ENCODE measurements at places on chromosomes 12 and 14. TPM values are rescaled to one million over a fixed set of nuclear protein-coding genes. Genes with fewer than 3 reads are reported as not detected.

MDM1 gene
- total RNA-seq: 22.4 TPM

OAS1 gene
- 34.9 TPM for total RNA-seq

CPM gene
- total RNA-seq: 2.1 TPM

CEP170B gene
- 4.7 TPM for total RNA-seq

STON2 gene
- 0.29 TPM for total RNA-seq

TRHDE gene
- not detected for total RNA-seq

SERPINA12 gene
- total RNA-seq: not detected

ZBTB42 gene
- 5.6 TPM for total RNA-seq

TMCC3 gene
- 0.07 TPM for total RNA-seq

DLGAP5 gene
- total RNA-seq: 68.5 TPM

CNTN1 gene
- total RNA-seq: not detected

TROAP gene
- 70.2 TPM for total RNA-seq

CISTR gene
- total RNA-seq: not detected

FAM177A1 gene
- 35.2 TPM for total RNA-seq

CLEC9A gene
- not detected for total RNA-seq

LBHD2 gene
- total RNA-seq: not detected

NRIP2 gene
- not detected for total RNA-seq

KRT83 gene
- total RNA-seq: not detected

ESPL1 gene
- 71.4 TPM for total RNA-seq

CDK2 gene
- total RNA-seq: 81.8 TPM

SLCO1B1 gene
- not detected for total RNA-seq

PDE3A gene
- not detected for total RNA-seq

PELI2 gene
- 9.9 TPM for total RNA-seq

PARPBP gene
- 16.2 TPM for total RNA-seq

MAX gene
- total RNA-seq: 176 TPM

P2RX2 gene
- total RNA-seq: not detected

CLEC14A gene
- total RNA-seq: not detected

KIF5A gene
- total RNA-seq: 0.58 TPM

HELB gene
- total RNA-seq: 34.8 TPM

SLC6A13 gene
- not detected for total RNA-seq

SIX6 gene
- not detected for total RNA-seq

GALNT16 gene
- not detected for total RNA-seq

SERPINA10 gene
- not detected for total RNA-seq

B3GNT4 gene
- 2.1 TPM for total RNA-seq

FAM222A gene
- 0.60 TPM for total RNA-seq

MED13L gene
- 90.3 TPM for total RNA-seq

DMAC2L gene
- total RNA-seq: 19.9 TPM

SLC5A8 gene
- total RNA-seq: not detected

ISCA2 gene
- 27.4 TPM for total RNA-seq

HOXC4 gene
- 0.17 TPM for total RNA-seq

GCH1 gene
- 54.6 TPM for total RNA-seq

KITLG gene
- 0.12 TPM for total RNA-seq

EPYC gene
- not detected for total RNA-seq

RASSF9 gene
- not detected for total RNA-seq

GNB3 gene
- 0.10 TPM for total RNA-seq

AQP2 gene
- not detected for total RNA-seq

RNF212B gene
- not detected for total RNA-seq

GPRC5D gene
- 0.99 TPM for total RNA-seq

OTOGL gene
- not detected for total RNA-seq

AKAP5 gene
- total RNA-seq: 0.67 TPM

COX8C gene
- not detected for total RNA-seq

ARG2 gene
- total RNA-seq: 1.2 TPM

APOLD1 gene
- 11.9 TPM for total RNA-seq

SMCO2 gene
- 0.34 TPM for total RNA-seq

MYF6 gene
- total RNA-seq: not detected

TNFAIP2 gene
- 0.48 TPM for total RNA-seq

GSC gene
- total RNA-seq: not detected

CMA1 gene
- total RNA-seq: not detected

All from activated naive CD4-positive, alpha-beta T cell treated with anti-CD3 and anti-CD28 coated beads, Interleukin-2, amount 10 ng/mL, durations not matched to agents 5 hours and 36 hours (primary cell).